ENCODE measurements at places on chromosomes 3 and 15.

DNA sequence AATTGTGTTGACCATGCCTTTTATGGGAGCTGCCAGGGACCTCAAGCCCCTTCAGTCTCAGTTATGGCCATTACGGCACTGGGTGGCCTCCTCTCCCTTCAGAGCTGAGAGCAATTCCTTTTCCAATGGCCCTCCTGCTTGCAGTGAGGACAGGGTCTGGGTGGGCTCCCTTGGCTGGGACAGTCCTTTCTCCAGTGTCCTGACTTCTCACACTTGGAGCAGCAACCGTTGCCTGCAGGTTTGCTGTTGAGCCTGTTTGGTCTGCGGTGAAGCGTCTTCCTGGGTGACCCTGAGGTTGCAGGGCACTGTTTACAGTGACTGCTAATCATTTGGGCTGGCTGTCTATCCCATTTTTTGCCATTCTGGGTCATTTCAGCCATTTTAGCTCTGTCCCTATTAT, 3.5 kb upstream of the CCDC80 start:
- no peak for DNase-seq

GRCh38 chr3:139987908-139988307, 52.9 kb downstream of the CLSTN2 start:
- DNase-seq = no peak

DNA sequence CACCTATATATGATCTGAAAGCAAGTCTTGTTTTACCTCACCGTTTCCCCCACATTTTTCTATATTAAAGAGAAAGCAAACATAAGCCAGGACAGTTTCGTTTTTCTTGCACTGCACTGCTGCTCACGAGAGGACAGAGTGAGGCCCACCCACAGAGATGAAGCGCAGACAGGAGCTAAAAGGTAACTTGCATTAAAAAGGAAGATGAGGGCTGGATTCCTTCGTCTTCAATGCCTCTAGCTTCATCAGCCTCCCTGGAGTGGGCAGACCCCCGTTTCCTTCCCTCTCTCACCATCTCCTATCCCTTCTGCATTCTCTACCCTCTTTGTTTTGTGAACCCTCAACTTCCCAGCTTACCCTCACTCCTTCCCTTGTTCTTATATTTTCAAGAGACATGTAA, 18.9 kb downstream of the SUMF1 start:
- DNase-seq = no peak

GRCh38 chr3:16362770-16363169, 97.8 kb downstream of the OXNAD1 start:
- DNase-seq = no peak
